Muscle of leg (tissue), 16 donors: ENCODE measurements at places on chromosomes 7 and 10.

DNA sequence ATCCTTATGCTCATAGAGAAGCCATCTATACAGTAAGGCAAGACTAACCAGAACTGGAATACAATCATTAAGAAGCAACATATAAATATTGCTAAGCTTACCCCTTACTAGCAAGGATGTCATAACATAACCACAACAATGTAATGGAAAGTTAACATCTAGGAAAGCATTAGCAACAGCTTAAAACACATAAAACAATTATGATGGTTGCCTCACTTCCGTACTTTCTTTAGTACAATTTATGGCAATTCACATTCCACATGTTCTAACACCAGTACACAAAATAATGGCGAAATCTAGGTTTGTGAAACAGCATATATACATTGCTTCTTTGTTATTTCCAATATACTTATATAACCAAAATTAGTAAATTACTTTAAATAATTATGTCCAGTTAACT is 195.0 kb downstream of the AHR start:
- DNase-seq, result no peak

DNA sequence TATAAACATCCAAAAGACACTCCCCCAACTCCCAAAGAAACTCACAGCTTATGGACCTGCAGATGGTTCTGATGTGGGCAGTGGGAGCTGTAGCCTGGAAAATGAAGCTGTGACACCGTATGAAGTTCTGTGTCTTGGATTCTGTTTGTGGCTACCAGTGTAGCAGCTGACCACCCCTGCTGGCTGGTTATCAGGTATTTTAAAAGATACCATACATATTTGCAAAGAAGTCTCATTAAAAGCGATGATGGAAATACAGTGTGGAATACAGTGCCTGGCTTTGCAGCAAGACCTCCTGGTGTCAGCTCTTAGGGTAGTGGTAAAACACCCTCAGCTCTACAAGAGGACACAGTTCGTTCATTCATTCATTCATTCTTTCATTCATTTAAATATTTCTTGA is 194.3 kb upstream of the PRKCQ start:
- no peak for DNase-seq

DNA sequence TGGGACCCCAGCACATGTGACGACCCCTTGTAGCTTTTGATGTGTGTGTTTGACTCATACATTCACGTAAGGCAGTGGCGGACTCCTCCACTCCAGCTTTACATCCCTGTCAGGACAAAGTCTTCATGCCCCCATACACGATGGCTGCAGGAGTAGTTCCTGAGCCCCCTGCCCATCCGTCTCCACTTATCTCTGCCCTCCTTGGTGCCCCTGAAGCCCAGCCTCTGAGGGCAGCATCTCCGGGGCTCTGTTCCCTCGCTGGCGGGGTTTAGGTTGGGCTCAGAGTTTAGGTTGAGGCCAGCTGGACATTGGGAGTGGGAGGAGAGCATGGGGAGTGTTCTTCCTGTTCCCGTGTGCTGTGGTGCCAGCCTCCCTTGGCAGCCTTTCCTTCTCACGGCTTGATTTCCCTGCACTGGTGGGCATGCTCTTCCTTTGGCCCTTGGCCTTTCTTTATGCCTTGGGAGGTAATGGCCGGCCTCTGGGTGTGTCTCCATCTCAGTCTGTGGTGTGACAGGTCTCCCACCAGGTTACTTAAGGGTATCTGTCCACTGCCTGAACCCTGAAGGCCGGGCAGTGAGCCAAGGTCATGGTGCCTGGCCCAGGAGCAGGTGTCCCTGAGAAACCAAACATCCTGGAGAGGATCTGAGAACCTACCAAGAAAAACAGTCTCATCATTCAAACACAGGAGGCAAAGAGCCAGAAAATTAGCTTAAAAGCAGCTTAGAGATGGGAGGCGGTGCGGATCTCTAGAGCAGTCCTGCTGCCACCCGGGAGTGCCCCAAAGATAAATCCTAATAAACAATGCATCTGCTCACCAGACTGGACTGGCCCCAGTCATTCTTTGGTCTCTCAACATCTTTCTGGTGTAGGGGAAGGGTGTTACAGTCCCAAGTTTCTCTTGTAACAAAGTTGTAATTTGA is 85.5 kb downstream of the GLRX3 start:
- no peak for DNase-seq

DNA sequence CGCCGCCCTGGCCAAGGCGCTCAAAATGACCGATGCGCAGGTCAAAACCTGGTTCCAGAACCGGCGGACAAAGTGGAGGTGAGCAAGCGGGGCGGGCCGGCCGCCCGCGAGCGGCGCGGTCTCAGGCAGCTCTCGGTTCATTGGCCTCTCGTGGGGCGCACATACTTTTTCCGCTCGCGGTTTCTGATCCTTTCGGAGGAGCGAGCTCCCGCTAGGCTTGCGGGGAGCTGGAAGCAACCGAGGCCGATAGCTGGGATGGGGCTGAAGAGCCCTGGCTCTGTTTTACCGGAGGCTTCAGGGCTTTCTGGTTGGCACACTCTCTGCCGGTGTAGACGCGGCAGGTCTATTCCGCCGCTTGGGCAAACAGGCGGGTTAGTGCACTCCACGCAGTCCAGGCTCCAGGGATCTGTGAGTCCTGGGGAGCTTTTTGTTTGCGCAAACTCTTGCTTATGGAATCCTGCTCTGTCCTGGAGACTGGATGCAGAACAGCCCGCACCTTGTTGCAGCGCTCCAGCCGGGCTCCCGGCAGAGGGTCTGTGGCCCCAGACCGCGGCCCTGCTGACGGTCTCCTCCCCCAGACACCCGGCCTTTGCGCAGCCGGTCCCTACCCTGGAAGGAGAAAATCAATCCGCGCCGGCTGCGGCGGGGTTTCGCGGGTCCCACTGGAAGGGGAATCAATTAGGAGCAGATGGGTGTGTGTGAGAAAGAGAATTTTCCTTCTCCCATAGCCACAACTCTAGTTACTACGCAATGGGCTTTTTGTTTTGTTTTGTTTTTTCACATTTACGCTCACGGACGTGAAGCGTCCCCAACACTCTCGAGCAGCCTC is 3.4 kb downstream of the TLX1 start:
- DNase-seq, result no peak

GRCh38 chr10:130743751-130744271 is 567.7 kb downstream of the TCERG1L start:
- DNase-seq, result no peak

- peak; percentile 47 for DNase-seq
Measured at GRCh38 chr10:16845248-16845647, 28.0 kb upstream of the RSU1 start.
